ENCODE measurements at places on chromosomes 3 and 15.

GRCh38 chr15:44340410-44340809 is 51.9 kb downstream of the GOLM2 start:
- DNase-seq = peak; percentile 46

DNA sequence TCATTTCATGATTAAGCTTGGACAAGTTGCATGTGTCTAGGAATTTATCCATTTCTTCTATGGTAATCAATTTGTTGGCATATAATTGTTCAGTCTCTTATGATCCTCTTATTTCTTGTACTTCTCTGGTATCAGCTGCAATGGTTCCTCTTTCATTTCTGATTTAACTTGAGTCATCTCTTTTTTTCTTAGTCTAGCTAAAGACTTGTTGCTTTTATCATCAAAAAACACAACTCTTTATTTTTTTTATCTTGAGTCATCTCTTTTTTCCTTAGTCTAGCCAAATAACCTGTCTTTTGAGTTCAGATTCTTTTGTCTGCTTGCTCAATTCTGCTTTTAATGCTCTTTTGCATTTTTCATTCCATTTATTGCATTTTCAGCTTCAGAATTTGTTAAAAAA is 37.3 kb downstream of the UBE3A start:
- no peak for DNase-seq

GRCh38 chr15:96089405-96090058 is 241.0 kb upstream of the NR2F2 start:
- no peak for DNase-seq

DNA sequence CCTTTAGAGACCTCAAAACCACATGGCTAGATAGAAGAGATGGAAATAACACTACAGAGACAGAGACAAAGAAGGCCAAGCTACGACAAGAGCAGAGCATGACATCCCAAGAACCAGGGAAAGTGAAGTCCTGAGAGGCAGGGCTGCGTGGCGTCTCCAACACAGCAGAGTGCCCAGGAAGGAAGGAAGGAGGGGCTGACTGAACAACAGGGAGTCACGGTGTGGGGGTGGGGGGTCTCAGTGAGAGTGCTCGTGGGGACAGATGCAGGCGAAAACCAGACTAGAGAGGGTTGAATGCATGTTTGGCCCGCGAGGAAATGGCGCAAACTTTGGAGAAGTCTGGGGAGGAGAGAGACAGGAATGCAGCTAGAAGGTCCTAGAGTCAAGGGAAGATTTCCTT is 44.0 kb downstream of the ADAMTS17 start:
- no peak for DNase-seq

- DNase-seq = no peak
These were observed 17.7 kb upstream of the PRR23E start for GRCh38 chr3:127175272-127175671.

GRCh38 chr3:64888840-64889392 is 201.1 kb upstream of the ADAMTS9 start:
- no peak for DNase-seq

- peak; percentile 87 for DNase-seq
These were observed 103.4 kb upstream of the HACD2 start for GRCh38 chr3:123688241-123688747.

DNA sequence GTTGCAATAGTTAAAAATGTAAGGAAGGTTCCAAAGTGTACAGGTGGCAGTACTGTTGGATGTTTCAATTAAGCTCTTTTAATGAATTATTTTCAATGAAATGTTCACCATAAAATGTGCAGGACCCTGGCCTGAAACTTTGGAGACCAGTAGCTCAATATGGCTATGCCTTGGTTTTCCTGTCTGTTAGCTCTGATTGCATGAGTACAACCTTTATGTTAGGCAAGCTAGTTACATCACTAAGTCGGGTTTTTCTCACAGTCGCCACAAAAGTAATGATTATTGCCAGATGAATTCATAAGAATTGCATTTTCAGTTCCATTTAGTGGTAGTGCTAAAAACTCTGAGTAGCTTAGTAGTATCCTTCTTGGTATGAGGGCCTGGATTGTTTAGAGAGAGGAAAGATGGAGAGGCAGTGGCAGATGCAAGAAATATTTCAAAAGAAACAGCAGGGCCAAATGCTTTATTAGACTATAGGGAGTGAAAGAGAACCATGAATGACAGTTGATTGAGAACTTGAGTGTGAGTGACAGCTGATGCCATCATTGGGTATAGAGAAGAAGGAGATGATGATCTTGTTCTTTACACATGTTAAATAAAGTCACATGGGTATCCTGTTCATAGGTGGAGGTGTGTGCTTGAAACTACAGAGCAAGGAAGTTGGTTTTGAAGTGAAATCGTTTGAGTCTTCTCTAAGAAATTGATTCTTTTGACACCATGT is 109.5 kb downstream of the AKAP13 start:
- DNase-seq = no peak

DNA sequence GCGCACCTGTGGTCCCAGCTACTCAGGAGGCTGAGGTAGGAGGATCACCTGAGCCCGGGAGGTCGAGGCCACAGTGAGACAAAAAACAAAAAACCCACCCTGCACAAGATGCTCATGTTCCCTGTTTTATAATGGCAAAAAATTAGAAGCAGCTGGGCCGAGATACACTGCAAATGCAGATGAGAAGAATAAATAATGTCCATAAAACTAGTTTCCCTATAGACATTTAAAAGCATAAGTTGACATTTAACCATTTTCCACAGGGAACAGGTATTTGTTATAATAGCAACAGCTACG is 537 bp upstream of the SCAP start:
- no peak for DNase-seq

DNA sequence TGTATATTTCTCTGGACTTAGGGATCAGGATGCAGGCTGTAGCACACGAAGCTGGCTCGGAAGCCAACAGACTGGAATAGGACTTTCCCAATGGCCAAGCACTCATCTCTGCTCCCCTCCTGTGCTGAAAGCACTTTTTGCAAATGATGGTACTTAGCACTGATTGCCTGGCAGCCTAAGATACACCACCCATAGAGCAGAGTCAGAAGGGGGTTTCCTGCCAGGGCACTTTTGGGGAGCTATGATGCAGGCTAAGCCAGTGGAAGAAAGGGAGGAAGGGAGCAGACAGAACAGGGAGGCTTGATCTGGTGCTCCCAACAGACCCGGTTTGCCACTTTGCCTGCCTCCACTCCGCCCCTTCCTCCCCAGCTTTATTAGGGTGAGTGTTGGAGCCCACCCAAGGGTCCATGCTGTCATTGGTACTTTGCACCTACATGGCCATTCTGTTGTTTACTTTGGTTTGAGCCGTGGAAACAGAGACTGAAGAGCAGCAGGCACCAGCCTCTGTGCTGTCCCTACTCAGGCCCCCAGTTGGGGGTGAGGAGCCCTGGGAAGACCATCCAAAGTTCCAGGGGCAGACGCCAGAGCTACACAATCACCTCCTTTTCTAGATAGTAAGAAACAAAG is 15.9 kb downstream of the BSN start:
- DNase-seq = no peak

GRCh38 chr3:43582866-43583265 is 38.9 kb downstream of the ANO10 start:
- DNase-seq = peak; percentile 17

- no peak for DNase-seq
These were observed 21.8 kb downstream of the MAP2K5 start for GRCh38 chr15:67564021-67564967.

DNA sequence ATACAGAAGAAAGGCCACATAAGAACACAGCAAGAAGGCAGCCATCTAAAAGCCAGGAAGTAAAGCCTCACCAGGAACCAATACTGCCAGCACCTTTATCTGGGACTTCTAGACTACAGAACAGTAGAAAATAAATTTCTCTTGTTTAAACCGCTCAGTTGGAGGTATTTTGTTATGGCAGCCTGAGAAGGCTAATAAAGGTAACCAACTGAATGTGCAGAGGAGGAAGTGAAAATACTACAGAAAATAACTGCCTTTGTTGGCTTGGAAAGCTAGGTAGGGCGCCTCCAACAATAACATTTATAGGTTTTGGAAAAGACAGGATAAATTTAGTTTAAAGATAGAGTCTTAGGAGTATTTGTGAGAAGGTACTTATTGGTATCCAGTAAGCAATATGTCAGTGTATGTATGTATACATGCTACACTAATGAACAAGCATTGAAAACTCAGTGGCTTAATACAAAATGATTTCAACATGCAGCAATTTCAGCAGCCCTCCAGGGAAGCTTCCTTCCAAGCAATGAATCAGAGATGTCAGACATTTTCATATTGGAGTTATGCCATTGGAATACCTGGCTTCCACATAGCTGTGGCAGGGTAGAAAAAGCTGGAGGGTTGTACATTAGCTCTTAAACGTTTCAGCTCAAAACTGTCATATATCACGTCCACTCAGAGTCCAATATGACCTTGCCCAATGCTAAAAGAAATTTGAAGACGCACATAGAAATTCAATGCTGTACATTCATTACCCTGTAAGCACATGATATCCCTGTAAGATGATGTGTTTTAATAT is 48.9 kb downstream of the ZBBX start:
- no peak for DNase-seq

GRCh38 chr15:83380682-83381081 is 66.5 kb upstream of the SH3GL3 start:
- peak; percentile 7 for DNase-seq

- DNase-seq = no peak
These were observed 868 bp upstream of the TMEM87A start for GRCh38 chr15:42273900-42274701.

- DNase-seq = no peak
These were observed 330.7 kb upstream of the TRIM42 start for GRCh38 chr3:140347151-140347550.

DNA sequence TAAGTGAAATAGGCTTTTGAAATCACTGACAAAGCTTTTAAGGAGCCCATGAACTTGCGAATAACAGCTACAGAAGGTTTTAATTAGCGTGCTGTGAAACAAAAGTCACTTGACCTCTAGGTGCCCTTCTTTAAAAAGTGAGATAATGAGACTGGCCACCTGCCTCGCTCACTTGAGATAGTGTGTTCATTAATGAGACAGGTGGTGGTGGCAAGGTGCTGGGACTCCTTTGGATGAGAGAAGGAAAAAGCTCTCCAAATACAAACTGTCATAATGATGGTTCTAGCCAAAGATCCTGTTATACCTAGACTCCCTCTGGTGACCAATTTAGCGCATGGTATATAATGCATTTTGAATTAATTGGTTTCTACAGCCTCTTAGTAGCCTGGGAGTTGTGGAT is 22.7 kb upstream of the IREB2 start:
- no peak for DNase-seq

DNA sequence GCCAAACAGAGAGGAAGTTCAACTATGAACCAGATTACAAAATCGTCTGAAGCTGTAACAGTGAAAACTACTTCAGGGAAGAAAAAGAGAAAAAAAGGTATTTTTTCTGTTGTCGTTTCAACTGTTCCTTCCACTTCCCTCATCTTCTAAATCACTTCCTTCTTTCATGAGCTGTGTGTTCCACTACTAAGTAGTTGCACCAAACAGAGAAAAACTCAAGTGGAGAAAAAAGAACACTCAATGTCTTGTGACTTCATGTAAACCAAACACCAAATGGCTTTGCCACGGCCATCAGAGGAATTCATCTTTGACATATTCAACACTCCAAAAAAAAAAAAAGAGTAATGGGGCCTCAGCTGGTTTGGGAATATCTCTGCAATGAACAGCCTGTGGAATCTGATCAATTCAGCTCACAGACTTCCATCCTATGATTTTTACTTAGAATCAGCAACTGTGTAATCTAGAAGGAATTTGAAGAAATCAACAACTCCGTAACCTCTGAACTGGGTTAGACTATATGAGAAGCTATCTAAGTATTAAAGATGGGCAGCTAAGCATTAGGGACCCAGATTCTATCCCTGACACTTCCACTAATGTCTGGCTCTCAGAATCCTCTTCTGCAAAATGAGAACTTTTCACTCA is 47.5 kb upstream of the RNF7 start:
- DNase-seq = no peak

GRCh38 chr3:61848885-61849284 is 287.5 kb downstream of the PTPRG start:
- DNase-seq = peak; percentile 62

DNA sequence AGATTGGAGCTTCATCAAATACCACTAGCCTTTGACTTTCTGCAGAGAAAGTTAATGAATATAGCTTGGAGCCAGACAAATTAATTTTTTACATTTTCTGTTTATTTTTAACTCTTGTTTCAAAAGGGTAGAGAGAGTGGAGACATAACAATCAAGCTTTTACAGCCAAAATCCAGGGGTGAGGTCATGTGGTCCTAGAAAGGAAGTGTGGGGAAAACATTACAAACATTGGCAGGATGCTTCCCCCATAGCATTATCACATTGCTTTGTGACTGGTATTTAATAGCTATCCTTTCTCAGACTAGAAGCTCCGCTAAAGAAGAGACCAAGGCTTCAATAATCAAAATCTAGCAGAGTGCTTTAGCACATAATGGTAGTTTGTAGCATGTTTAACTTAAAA is 46.4 kb upstream of the PHLDB2 start:
- DNase-seq = no peak

- DNase-seq = no peak
These were observed 204.9 kb downstream of the CNTN4 start for GRCh38 chr3:2303566-2303965.

GRCh38 chr15:37038716-37039106 is 61.6 kb downstream of the MEIS2 start:
- no peak for DNase-seq

DNA sequence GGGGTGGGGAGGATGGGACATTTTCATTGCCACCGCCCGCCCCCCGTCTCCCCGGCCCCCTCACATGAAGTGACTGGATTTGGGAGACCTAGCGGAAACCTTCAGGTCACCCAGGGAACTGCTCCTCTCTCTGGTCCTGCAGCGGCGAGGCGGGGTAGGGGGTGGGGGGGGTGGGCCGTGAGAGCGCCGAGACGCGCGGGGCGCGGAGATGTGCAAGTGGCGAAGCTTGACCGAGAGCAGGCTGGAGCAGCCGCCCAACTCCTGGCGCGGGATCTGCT is 712 bp upstream of the MME start:
- DNase-seq = no peak

- DNase-seq = peak; percentile 63
These were observed 13.1 kb downstream of the FBXL22 start for GRCh38 chr15:63610209-63610841.

- DNase-seq = no peak
These were observed 792.3 kb downstream of the DIPK2A start for GRCh38 chr3:144763878-144764454.

DNA sequence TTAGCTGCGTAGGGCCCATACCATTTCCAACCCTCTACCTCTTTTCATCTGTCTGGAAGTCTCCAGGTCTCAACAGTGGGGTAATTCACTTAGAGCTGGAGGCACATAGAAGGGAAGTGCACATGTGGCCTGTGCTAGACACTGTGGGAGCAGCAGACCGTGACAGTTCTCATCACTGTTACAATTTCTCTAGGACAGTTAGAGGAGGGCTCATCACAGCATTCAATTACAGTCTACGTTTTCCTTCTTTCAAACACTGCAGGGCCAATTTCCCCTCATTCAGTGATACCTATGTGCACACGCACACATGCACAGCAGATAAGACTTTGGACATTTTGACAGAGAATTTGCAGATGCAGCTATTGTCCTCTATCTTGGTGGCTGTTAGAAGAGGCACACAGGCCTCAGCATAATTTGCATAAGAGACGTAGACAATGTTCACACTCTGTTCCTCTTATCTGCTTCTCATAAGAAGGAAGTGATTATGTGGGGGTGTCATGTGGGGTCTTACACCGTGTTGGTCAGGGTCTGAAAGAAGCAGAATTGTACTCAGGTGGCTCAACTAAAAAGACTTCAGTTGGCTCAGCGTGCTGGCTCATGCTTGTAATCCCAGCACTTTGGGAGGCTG is 12.6 kb upstream of the HRG start:
- no peak for DNase-seq
